Peyer's patch (tissue), 4 donors: ENCODE measurements at places on chromosomes 16 and 17.

- no peak for DNase-seq
Measured at GRCh38 chr16:52552643-52553042, 5.7 kb upstream of the TOX3 start.

DNA sequence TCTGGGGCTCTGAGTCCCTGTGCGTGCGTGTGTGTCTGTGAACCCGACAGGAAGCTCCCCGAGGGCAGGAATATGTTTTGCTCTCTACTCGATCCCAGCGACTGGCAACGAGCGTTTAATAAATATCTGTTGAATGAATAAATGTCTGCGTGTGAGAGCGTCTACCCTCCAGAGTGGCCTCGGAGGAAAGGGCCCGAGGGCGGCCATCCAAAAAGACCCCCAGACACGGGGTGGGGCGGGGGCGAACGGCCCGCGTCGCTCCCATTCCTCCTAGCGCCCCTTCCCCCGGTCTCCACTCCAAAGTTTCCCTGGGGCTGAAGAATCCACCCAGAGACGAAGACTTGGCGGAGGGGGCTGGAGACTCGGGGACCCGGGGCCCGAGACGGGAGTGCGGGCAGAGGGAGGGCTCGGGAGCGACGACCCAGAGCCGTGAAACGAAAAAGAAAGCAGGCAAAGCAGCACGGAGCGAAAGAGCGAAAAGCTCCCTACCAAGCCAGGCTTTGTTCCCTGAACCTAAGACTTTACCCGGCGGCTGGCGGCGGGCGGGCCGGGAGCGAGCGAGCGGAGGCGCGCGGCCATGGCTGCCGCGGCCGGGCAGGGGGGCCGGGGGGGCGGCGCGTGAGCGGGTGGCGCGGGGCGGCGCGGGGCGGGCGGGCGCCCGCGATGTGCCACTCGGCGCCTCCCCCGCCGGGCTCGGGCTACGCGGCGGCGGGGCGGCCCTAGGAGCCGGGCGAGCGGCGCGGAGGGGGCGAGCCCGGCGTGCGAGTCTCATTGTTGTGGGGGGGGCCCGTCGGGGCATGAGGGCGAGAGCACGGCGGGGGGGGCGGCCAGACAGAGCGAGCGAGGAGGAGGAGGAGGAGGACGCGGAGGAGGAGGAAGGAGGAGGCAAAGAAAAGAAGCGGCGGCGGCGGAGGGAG, at the start of gene MLLT6:
TSS of gene MLLT6 (plus strand) at position 668 of the 917 bp plus-strand sequence. CDS start 360 bp downstream, outside the sequence.
- peak; percentile 79 for DNase-seq

- DNase-seq = no peak
Measured at GRCh38 chr17:6279659-6280058, 155.3 kb downstream of the AIPL1 start.

DNA sequence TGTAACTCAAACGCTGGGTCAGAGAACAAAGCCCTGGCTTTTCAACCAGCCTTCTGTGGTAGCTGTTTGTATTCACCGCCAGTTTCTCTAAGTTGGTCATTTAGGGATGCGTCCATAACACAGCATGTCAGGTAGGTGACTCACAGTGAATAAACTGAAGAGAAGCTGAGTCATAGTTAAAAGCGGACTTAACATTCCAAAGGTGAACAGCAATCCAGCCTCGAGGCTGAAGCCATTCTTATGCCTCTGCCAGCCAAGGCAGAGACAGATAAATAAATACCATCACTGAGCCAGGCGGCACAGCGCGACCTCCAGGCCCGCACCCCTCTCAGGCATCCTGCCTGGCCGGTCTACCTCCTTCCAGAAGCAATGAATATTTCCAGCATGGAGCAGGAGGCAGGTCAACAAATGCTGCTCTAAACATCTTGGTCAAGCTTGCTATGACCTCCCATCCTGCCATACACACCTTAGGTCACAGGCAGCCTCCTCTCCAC, 12.4 kb upstream of the CACNG4 start:
- no peak for DNase-seq

GRCh38 chr17:30334421-30334820, 564 bp upstream of the TMIGD1 start:
- no peak for DNase-seq

- no peak for DNase-seq
Measured at GRCh38 chr16:85587762-85588556, 25.2 kb upstream of the GSE1 start.

DNA sequence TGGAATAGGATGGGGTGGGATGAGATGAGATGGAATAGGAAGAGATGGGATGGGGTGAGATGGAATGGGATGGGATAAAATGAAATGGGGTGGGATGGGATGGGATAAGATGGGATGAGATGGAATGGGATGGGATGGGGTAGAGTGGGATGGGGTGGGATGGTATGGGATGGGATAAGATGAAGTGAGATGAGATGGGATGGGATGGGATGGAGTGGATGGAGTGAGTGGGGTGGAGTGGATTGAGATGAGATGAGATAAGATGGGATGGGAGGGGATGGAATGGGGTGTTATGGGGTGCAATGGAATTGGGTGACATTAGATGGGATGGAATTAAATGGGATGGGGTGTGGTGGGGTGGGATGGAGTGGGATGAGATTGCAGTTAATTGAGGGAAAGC, 279.2 kb upstream of the CDH5 start:
- no peak for DNase-seq

GRCh38 chr17:49456183-49456965, 38.7 kb upstream of the NGFR start:
- no peak for DNase-seq

- peak; percentile 76 for DNase-seq
Measured at GRCh38 chr16:23516366-23517137, 6.3 kb upstream of the GGA2 start.

GRCh38 chr16:21120976-21121520, 29.6 kb downstream of the DNAH3 start:
- DNase-seq = no peak

- no peak for DNase-seq
Measured at GRCh38 chr17:61415374-61416210, 15.9 kb downstream of the TBX2 start.

DNA sequence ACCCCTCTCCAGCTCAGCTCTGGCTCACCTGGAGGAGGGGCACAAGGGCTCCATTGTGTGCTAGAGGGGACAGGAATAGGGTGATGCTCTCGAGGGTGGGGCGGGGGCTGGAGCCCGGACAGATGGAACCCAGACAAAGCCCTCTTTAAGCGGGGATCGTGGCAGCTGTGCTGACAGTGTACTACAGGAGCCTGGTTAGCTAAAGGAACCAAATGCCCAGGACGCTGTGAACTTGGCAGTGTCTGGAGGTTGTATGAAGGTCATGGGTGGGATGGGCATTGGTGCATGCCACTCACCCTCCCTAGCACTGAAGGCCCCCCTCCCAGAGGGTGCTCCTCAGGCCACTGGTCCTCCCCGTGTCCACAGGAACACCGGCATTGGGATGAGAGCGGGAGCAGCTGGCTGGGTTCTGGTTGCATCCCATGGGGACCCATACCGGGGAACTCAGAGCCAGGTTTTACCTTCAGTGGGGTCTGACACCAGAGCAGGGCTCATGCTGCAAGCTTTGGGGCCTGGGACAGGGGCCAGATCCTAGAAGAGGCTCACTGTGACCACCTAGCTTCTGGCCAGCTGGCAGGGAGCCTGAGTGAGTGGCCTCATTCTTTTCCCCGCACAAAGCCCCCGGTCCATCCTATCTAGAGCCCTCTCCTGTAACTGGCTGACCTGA, 11.9 kb downstream of the KIF19 start:
- DNase-seq = no peak

DNA sequence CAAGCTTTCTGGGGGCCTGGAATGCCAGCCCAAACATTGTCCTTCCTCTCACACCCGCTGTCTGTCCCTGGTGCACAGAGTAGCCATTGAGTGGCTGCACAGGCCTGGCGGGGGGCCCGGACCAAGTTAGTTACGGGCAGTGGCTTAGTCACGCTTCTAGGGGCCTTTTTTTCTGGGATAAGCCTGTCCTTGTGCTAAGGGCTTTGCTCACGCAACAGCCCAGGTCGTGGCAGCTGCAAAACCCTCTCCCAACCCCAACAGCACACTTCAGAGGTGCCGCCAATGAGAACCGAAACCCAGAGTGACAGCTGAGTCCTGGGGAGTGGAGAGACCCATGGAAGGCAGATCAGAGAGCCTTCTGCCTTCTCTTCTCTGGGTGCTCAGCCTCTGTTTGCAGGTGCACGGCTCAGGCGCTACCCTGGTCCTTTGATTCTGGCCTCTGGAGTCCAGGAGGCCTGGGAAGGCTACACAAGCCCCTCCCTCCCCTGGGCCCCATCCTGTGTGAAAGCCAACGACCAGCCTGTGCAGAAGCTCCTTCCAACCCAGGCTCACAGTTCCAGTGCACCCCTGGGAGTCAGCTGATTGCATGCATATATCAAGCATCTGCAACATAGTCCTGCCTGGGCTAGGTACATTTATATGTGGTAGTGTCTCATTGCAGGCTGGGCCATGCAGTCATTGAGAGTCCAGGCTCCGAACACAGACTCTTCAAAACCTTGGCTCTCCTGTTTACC, 9.1 kb downstream of the WSCD1 start:
- no peak for DNase-seq

- DNase-seq = no peak
Measured at GRCh38 chr16:1218930-1219611, 6.0 kb downstream of the TPSG1 start.

- no peak for DNase-seq
Measured at GRCh38 chr16:30069611-30070462, 4.3 kb downstream of the ALDOA start.

DNA sequence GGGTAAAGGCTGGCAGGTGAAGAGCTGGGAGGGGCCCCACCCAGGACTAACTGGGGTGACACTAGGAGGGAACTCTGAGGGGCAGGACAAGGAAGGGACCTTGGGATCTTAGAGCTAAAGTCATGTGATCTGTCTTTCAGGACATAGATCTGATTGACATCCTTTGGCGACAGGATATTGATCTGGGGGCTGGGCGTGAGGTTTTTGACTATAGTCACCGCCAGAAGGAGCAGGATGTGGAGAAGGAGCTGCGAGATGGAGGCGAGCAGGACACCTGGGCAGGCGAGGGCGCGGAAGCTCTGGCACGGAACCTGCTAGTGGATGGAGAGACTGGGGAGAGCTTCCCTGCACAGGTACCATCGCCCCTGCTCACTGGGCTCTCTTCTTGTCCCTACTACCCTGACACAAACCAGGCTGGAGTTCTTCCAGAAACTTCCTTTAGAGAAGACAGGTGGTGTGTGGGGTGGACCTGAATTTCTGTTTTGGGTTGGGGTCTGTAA, 8.1 kb downstream of the NFE2L1 start:
- DNase-seq = no peak

- no peak for DNase-seq
Measured at GRCh38 chr17:19287651-19288050, 50.5 kb downstream of the EPN2 start.

- no peak for DNase-seq
Measured at GRCh38 chr17:74680213-74680612, 32.5 kb downstream of the CD300LF start.

DNA sequence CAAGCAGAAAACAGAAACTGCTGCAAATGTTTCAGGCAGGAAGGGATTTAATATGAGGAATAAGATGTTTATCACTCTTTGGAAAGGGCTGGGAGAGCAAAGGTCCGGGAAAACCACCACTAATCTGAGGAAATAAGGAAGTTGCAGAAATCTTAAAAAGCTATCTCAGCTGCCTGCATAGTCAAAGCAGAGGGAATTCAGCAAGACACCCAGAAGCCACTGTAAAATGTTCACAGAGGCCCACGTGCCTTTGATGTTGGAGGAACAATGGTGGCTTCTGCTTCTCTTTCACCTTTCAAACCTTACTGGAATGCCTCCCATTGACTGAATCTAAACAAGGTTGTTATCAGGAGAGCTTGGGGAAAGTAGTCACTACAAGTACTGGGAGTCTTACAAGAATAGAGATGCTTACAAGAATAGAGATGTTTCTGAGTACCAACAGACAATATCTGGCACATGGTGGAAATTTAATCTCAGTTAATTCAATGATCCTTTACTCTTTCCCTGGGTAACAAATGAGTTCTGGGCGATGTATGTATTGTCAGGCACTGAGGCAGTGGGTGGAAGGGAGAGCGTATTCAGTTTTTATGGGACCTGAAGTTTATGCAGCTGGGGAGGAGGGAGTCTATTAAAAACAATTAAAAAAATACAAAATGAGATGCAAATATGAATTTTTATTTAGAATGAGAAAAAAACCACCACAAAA, 56.1 kb upstream of the MED13 start:
- no peak for DNase-seq

GRCh38 chr17:51298508-51299371, 38.4 kb downstream of the UTP18 start:
- DNase-seq = no peak

GRCh38 chr17:73635101-73635817, 9.0 kb downstream of the SDK2 start:
- DNase-seq = no peak

DNA sequence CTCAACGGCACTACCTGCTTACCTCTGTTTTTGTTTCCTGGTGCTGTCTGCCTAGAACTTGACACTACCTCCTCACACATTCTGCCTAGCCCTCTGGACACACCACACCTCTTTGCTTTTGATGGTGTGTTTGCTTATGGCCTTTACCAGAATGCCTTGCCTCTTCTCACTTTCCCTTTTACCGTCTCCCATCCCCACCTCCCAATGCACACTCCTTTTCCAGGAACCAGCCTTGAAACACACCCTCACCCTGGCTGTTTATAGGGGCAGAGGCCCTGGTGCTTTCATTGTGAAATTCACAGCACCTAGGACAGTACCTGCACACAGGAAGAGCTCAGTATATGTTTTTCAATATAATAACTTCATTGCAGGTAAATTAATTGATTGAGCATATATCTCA, 56.2 kb downstream of the MAP2K6 start:
- DNase-seq = no peak

DNA sequence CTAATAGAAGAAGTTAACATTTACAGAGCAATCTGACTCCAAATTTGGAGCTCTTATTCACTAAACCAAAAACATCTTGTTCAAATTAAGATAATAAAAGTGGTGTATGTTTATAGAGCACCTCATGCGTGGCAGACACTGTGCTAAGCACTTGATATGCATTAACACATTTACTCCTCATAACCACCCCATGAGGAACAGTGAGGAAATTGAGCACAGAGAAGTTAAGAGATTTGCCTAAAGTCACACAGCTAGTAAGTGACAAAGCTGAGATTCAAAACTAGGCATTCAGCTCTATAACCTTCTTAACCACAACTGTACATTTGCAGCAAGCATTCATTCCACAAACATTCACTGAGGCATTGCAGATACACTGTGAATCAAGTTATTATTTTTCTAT, 94.0 kb downstream of the VAT1L start:
- no peak for DNase-seq
